Prostate gland (tissue), 2 donors: ENCODE measurements at places on chromosomes 12 and 14. TPM values are rescaled to one million over a fixed set of nuclear protein-coding genes. Genes with fewer than 3 reads are reported as not detected.

The AQP5 gene
- total RNA-seq = 25.8 TPM

The NGB gene
- not detected for total RNA-seq

The GZMH gene
- 0.55 TPM for total RNA-seq

The TAMALIN gene
- total RNA-seq = 38.6 TPM

The TMTC1 gene
- total RNA-seq = 25.2 TPM

The ABCC9 gene
- total RNA-seq = 6.1 TPM

The RFX4 gene
- 10.6 TPM for total RNA-seq

The CCDC175 gene
- not detected for total RNA-seq

The CD163L1 gene
- total RNA-seq = 8.2 TPM

The TPPP2 gene
- 9.4 TPM for total RNA-seq

The SRRM4 gene
- total RNA-seq = 0.11 TPM

The AHNAK2 gene
- total RNA-seq = 18.3 TPM

The KRT2 gene
- 5.1 TPM for total RNA-seq

The AQP2 gene
- 2.7 TPM for total RNA-seq

The PIWIL1 gene
- total RNA-seq = 16.2 TPM

The PTPRO gene
- 0.55 TPM for total RNA-seq

The ATXN7L3B gene
- total RNA-seq = 28.2 TPM

The DTX1 gene
- 21.2 TPM for total RNA-seq

The COL2A1 gene
- total RNA-seq = 0.14 TPM

The TAS2R8 gene
- total RNA-seq = not detected

The NOPCHAP1 gene
- total RNA-seq = 6.5 TPM

The TFCP2 gene
- total RNA-seq = 11.5 TPM

The SLC38A4 gene
- total RNA-seq = 5.6 TPM

The YAF2 gene
- total RNA-seq = 10.0 TPM

The PPP1CC gene
- total RNA-seq = 103 TPM

The VDR gene
- total RNA-seq = 3.4 TPM

The CPM gene
- total RNA-seq = 68.4 TPM

The LRR1 gene
- 7.0 TPM for total RNA-seq

The PZP gene
- total RNA-seq = not detected

The CLEC1A gene
- total RNA-seq = 3.5 TPM

The PRKD1 gene
- 45.0 TPM for total RNA-seq

The NOP9 gene
- 21.2 TPM for total RNA-seq

The GLIPR1L1 gene
- 1.0 TPM for total RNA-seq

The ADGRD1 gene
- total RNA-seq = 4.3 TPM

The OR4E2 gene
- total RNA-seq = not detected

The SERPINA9 gene
- not detected for total RNA-seq

The PRB2 gene
- total RNA-seq = not detected

The SLC5A8 gene
- 5.6 TPM for total RNA-seq

The CMAS gene
- total RNA-seq = 87.0 TPM

The PKP2 gene
- 35.2 TPM for total RNA-seq

The DACT1 gene
- total RNA-seq = 4.5 TPM

The DCAF5 gene
- 25.3 TPM for total RNA-seq

The REM2 gene
- total RNA-seq = 0.62 TPM

The LMNTD1 gene
- total RNA-seq = 3.5 TPM

The STXBP6 gene
- total RNA-seq = 32.3 TPM

The SPIC gene
- not detected for total RNA-seq

The CAPZA3 gene
- total RNA-seq = not detected

The CCNB1IP1 gene
- total RNA-seq = 34.6 TPM

The ESPL1 gene
- 0.55 TPM for total RNA-seq

The DPF3 gene
- total RNA-seq = not detected

The HOXC12 gene
- not detected for total RNA-seq
